ENCODE measurements at places on chromosomes 2 and 18.

DNA sequence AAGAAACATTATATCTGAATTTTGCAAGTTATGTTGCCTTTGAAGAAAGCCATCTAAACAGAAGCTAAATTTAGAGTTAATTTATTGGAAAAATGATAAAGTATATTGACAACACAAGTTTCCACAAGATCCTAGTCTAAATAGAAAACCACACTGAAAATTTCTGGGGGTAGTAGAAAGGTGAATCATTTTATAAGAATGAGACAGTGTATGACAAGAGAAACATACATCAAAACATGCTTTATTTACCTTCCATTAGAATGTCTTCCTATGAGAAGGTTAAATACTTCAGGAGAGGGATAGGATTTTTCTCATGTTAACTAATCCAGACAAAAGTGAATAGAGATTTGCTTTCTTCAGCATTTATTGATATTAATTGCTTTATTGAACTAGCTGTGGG is 1389.8 kb upstream of the ZEB2 start:
- no peak for DNase-seq

GRCh38 chr2:172470958-172471922 is 43.9 kb downstream of the ITGA6 start:
- DNase-seq = no peak

DNA sequence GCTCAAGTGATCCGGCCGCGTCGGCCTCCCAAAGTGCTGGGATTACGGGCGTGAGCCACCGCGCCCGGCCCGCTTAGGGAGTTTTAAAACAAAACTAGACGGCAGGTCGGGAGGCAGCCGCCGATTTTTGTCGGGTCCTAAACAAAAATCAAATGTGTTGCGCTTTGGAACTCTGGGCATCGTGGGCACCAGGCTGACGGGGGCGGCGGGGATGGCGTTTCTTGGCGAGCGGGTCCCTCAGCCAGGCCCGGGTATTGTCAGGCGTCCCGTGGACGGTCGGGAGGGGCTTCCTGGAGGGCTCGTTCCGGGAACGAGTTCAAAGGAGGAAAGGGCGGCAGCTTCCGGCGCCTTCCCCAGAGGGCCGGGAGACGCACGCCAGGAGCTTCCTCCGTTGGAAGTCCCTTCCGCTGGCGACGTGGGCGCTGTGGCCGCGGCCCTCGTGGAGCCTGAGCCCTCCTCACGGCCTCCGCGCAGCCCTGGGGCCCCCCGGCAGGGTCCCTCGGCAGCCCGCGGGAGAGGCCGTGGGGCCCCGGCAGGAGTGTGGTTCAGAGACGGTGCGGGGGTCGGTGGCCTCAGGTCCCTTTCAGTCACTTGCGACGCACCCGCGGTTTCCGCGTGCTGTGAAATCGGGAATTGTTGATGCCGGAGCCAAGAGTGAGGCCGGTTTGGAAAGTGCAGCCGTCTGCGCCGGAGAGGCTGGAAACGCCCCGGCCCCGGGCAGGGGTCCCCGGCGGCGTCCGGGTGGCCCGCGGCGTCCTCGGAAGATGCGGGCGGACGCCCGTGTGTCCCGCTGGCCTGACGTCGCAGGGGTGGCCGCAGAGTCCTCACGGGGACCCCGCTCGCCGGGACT is 59.3 kb downstream of the EMILIN2 start:
- no peak for DNase-seq

DNA sequence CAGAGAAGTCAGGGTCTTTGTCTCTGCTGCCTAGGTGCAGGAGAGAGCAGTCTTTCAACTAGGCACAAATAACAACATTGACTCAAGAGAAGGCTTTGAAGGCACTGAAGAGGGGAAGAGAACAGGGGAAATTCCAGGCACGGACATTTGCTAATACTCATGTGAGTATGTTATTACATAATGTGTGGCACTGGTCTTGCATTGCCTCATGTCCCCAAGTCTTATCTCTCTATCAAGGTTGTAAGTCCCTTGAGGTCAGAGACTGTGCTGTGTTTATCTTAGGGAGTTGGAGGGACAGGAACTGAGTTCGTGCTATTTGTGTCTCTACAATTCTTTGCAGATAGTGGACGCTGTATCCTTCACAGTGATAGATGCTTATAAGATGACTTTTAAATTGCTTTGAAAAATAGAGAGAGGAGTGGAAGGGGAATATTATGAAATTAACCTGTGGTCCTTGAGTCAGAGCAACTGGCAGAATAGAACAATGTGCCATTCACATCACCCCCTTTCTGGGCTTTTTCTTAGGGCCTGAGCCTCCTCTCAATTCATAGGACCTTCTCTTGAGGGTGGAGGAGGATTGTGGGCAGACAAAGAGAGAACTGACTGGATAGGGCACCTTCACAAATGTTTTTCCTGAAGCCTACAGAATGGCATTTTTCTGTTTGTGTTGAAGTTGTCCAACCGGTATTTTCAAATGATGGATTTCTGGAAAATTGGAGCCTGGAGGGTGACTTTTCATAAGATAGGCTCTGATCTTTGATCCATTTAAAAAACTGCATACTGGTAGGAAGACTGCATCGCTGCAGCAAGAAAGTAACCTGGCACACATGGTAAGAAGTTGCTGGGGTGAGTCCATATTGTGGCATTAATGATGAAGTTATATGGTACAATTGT is 96.6 kb upstream of the CXCR4 start:
- no peak for DNase-seq

GRCh38 chr18:64807560-64807959 is 658.7 kb upstream of the LINC00305 start:
- DNase-seq = no peak

GRCh38 chr2:133711201-133711600 is 142.9 kb upstream of the NCKAP5 start:
- no peak for DNase-seq

DNA sequence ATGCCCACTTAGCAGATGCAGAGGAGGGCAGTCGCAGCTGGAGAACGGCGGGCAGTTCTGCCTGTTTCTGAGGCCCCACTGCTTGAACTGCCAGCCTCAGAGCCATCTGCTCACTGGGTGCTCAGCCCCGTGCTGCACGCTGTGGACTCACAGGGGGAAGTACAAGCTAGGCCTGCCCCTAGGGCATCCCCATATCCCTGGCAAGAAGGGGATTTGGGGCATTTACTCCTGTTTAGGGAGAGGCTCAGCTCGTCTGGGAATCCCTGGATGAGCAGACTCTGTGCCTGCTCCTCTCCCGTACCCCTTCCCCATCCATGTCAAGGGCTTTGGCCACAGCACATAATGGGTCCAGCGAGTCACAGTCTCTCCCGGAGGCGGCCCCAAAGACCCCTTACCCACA is 169.8 kb upstream of the PKDCC start:
- DNase-seq = no peak

DNA sequence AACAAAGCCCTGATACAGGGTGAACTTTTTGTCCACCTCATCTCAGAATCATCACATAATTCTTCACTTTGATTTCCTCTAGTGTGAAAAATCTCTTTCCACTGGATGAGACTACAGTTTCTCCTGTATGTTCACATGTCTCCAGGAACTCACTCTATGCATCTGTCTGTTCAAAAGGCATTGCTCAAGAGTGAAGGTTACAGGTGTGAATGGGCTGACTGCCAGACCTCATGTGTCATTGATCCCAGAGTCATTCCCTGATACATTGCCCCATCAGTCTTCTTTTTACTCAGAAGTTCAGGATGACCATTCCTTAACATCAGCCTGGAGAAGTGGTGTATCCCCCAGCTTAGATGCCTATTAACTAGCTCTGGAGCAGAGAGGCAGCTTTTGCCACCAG is 4.4 kb upstream of the DSC3 start:
- no peak for DNase-seq

GRCh38 chr18:55416791-55417190 is 171.2 kb downstream of the TCF4 start:
- DNase-seq = no peak

DNA sequence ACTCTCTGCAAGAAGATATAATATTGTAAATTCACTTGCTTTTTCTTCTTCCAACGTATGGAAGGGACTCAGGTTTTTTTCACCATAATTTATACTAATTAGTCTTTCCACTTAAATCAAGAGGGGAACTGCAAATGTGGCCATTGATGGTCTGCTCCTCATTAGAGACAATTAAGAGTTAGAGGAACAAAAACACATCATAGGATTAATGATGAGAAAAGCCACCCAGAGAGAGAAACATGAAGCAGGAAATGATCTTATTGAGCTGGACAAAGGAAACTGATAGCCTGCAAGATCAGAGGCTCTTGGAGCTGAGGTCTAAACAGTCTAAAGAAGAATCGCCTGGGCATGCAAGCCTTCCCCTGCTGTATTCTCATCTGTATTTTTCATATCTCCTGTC is 151.2 kb upstream of the NRP2 start:
- DNase-seq = no peak

DNA sequence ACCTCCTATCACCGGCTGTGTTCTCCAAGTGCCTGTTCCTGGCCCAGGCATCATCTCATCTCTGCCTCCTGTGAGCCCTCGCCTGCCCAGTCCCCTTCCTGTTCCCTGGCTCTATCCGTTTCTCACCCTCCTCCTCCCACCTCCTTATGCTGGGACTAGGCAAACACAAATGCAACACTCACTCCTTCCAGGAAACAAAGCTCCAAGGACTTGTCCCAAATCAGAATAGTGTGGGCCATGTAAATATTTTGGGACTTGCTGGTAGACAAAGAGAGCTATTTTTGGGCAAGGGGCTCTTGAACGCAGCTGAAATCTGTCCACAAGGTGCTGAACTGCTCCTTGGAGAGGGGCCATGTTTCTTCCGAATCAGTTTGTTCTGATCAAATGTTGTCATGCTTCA is 25.3 kb downstream of the MBP start:
- DNase-seq = no peak

DNA sequence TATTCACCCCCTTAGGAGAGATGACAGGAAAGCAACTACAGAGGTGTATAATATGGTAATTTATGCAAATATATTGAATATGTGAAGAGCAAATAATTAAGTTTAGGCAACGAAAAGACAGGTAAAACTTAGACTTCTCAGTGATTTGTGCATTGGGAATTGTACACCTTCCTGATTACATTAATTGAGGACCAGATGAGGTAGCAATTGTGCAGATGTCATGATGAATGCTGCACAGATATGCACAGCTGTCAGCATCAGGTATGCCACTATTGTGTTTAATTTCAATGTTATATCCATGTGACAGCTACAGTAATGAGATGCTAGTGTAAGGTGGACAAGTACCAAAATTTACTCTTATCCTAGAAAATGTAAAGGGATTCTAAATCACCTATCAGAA is 267.2 kb upstream of the FSIP2 start:
- DNase-seq = no peak

- no peak for DNase-seq
Measured at GRCh38 chr2:237507512-237507911, 20.5 kb downstream of the MLPH start.

Measured in cortex of kidney (tissue), 1 donor.